Activated CD8-positive, alpha-beta memory T cell treated with anti-CD3 and anti-CD28 coated beads for 1 hour (primary cell): ENCODE measurements at places on chromosomes 6 and 20.

DNA sequence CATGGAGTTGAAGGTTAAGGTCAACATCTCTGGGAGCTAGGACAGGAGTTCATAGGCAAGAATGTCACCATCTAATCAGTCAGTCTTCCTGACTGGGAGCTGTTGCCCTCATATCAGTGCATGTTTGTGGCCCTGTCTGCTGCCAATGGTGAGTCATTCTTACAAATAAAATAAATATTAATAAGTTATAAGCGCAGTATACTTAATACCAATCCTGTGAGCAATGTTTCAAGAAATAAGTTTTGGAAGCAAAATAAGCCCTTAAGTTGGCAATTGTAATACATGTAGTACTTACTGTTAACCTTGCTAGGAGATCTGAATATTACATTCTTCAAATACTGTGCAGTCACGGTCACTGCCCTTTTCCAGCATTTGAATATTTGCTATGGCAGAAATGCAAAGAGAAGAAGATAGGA lies 20.2 kb upstream of the MDGA1 start:
- no peak for DNase-seq

DNA sequence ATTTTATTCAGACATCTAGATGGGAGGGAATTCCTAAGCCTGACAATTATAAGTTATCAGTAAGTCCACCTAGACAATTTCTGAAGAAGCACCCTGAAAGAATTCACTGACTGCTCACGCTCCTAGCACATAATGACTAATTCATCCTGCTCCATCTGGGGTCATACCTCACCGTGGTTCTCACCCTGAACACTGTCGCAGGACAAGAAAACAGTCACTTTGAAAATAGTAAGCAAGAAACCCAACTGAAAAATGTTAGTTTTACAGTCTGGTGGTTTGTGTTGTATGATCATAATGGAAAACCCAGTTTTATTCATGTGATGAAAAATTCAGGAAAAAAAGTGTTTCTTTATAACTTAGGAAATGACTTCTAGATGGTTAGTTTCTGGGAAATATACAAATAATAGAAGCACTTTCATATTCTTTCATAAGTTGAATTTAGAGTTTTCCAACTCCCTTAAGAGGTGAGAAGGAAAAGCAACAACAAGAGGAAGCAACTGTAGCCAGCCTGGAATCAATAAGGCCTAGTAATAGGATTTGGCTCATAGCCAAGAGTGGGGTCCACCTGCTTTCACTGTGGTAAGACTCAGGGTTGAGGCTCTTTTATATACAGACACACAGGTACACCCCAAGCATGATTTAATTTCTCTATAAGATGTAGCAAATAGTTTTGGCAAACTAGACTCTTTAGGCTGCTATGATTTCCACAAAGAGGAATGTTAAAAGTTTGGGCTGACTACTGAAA lies 94.1 kb downstream of the HIVEP2 start:
- DNase-seq: no peak

GRCh38 chr6:142542704-142543233 lies 241.0 kb downstream of the ADGRG6 start:
- DNase-seq: no peak

DNA sequence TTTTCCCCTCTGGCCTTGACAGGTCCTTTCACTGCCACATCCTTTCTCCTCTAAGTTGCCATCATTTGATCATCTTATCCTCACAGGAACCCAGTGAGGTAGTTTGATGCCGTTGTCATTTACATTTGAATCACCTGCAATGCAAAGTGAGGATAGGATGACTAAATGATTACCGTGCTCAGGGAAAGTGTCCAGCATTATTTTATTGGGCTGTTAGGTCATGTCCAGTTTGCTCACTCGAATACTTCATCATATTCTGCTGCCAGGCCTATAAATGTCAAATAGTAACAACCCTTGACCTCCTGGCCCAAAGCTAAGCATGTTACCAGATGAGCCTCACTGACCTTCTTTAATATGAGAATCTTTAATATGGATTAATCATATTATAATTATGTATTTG lies 1068.7 kb upstream of the FLRT3 start:
- DNase-seq: no peak

- DNase-seq: no peak
These were observed 493.1 kb downstream of the BTBD3 start for GRCh38 chr20:12410783-12411182.

- DNase-seq: no peak
These were observed 77.2 kb downstream of the FILIP1 start for GRCh38 chr6:75416443-75416842.

GRCh38 chr6:15364401-15365037 lies 118.7 kb downstream of the JARID2 start:
- DNase-seq: no peak

- no peak for DNase-seq
These were observed 167.4 kb upstream of the LRFN2 start for GRCh38 chr6:40754461-40755045.

GRCh38 chr20:64222291-64222735 lies 33.2 kb upstream of the PCMTD2 start:
- DNase-seq: no peak

- no peak for DNase-seq
These were observed 88.9 kb upstream of the ATXN1 start for GRCh38 chr6:16849988-16850680.

- DNase-seq: no peak
These were observed 23.3 kb downstream of the PCNA start for GRCh38 chr20:5096463-5096862.

DNA sequence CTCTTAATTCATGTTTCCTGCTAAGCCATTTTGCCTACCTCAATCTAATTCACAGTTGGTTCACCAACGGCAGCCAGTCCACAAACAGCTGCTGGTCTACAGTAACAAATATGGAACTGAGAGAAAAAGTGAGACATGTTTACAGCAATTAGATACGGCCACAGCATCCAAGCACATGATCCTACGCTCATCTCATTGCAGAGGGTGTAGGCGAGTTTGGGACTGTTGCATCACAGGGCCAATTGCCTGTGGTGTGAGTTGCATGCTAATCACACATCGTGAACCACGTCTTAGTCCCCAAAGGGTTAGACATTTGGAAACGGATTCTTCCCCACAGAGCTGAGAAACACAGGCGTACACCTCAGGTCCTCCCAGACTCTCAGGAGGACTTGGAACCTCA lies 166.9 kb downstream of the EYA2 start:
- DNase-seq: no peak

- DNase-seq: no peak
These were observed 219.0 kb downstream of the THBS2 start for GRCh38 chr6:169034516-169035167.

DNA sequence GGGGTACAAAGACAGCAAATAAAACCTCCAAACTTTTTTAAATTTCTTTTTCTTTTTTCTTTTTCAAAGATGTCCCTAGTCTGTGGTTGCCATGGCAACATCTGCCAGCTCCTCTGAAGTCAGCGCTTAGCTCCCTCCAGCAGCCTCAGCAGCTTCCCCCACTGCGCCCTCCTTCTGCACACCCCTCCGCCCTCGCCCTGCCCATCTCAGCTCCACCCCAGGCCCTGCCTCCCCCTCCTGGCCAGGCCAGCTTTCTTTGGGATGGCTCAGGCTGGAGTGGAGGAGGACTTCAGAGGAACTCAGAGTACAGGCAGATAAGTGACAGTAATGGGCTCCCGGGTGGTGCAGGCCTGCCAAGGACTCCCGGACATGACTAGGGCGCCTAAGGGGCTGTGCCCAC lies 104.6 kb downstream of the LRFN2 start:
- no peak for DNase-seq

DNA sequence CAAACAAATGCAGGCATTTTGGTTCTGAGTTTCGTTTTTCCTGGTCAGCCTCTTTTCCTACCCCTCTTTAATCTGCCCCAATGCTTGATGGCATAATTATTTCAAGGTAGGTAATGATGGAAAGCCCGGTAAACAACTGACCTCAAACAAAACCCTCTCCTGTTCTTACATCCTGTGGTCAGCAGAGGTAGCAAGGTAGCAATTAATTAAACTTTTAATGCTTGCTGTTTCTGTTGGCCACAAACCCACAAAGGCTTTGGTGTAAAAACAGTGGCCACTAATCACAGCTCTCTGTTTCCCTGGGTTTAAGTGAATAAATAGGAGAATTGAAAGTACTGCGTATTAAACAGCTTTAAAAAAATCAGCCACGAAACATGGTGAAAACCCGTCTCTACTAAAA lies 261.5 kb upstream of the SOX4 start:
- DNase-seq: no peak

GRCh38 chr6:15974817-15975216 lies 154.1 kb upstream of the MYLIP start:
- DNase-seq: no peak

GRCh38 chr6:41103847-41104246 lies 31.1 kb downstream of the NFYA start:
- DNase-seq: no peak

DNA sequence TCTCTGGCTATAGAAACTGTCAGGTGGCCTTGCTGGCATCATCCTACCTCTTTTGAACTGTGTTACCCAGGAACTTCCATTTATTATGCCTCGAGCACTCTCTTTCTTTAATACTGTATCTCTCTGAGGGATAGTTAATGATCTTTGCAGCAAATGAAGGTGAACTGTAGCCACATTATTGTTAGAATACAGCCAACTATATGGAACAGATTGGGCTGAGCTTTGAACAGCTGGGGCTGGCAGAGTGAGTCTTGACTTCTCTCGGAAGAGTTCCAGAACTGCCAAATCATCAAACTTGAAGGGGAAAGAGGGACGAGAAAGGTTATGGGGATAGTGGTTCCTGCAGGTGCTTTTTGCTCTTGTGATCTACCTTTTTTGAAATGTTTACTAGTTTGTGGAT lies 237.7 kb downstream of the PRL start:
- DNase-seq: no peak

- no peak for DNase-seq
These were observed 1.7 kb downstream of the PHF10 start for GRCh38 chr6:169722362-169723199.

DNA sequence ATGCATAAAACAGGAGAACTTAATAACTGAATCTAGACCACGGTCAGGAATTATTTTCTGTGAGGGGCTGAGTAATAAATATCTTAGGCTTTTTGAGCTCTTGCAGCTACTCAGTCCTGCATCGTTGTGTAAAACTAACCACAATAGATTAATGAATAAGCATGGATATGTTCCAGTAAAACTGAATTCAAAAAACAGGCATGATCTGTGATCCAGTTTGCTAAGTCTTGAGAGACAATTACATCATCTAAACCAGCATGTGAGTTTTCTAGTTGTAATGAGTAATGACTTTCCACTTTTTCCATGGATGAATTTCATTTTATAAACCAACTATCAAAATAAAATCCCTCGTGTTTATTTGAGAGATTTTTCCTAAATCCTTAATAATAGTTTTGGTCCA lies 336.8 kb downstream of the RFPL4B start:
- DNase-seq: no peak

DNA sequence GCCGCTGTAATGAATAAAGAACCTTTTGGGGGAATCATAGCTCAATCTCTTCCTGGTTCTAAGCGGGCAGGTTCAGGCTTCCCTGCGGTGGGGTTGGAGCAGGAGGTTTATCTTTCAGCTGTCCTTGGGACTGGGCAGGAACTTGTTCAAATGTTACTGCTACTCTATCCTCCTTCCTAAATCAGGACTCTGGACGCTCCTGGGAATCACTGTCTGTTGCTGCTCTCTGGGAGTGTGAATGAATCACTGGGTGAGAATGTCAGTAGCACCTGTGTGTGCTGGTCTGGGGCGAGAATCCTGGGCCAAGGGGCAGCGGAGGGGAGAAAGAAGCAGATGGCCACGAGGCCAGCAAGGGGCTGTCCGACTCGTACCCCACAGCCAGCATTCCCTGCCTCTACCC lies 65.4 kb upstream of the ZNFX1 start:
- DNase-seq: no peak

DNA sequence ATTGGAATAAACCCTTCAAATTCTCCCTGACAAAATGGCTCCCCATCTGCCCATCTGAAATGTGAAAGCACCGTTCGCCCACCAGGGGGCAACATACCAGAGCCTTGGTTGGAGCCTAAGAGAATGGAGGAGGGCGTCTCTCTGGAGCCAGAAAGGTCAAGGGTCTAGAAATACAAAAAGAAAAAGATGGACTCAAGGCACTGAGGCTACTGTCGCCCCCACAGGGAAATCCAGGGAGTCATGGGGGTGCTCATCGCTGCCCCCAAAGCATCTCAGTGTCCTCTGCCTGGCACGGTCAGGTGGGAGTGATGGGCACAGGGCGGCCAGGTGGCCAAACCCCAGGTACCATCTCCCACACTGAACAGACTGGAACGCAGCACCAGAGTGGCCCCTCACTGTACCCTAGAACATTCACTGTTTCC lies 136.3 kb downstream of the ZMYND8 start:
- peak; percentile 21 for DNase-seq

GRCh38 chr6:158686311-158686710 lies 36.5 kb downstream of the SYTL3 start:
- no peak for DNase-seq

- no peak for DNase-seq
These were observed 17.0 kb upstream of the RPS6KA2 start for GRCh38 chr6:166643891-166644590.

GRCh38 chr6:20447157-20447556 lies 45.5 kb downstream of the E2F3 start:
- DNase-seq: no peak

DNA sequence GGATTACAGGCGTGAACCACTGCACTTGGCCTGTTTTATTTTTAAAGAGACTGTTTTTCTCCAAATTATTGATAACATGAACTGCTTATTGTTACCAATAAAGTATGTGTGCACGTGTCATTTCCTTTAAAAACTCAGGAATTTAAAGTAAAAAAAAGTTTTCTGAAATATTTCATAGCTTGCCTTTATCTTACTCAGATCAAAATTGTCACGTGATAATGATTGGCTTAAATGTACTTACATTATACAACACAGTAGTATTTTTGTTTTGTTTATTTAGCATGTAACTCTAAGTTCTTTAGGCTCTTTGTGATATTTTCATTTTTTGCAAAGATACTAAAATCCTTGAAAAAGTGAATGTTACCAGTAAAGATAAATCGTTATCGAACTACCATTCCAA lies 174.1 kb downstream of the ZFAND3 start:
- no peak for DNase-seq

- no peak for DNase-seq
These were observed 81.3 kb downstream of the AFDN start for GRCh38 chr6:167907837-167908681.

GRCh38 chr6:92762443-92763273 lies 656.7 kb downstream of the EPHA7 start:
- no peak for DNase-seq

DNA sequence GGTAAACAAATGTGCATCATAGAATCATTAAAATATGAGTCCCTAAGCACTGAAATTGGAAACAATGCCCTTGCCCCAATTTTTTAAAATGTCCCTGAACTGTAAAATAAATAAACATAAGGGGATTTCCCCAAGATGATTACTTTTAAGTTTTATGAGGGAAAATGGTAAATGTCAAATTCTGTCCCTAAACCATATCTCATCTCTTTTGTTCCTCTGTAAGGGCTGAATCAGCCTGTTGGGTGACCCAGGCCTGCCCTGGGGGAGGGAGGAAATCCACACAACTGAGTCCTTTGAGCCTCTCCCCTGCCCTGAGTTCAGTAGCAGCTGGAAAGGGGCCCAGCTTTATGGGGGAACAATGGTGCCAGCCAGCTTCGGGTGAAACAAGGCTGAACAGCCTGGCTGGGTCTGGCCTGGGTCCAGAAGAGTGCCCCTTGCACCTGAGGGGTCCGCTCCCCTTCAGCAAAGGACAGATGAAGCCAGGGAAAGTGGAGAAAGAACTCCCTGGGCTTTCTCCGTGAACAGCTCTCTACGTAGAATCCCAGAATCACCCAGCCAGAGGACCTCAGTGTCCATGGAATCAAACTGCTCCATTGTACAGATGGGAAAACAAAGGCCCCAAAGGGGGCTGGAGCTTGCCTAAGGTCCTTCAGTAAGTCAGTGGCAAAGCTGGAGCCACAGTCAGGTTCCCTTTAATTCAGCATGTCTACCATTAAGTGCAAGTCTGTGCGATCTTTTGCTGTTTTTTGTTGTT lies 28.2 kb upstream of the ITCH start:
- no peak for DNase-seq
